ENCODE measurements at places on chromosomes 1 and 21.

- no peak for DNase-seq
Observed at GRCh38 chr1:111249960-111250359, 22.4 kb downstream of the CHI3L2 start.

GRCh38 chr1:85343612-85344255 is 67.3 kb upstream of the BCL10 start:
- no peak for DNase-seq

GRCh38 chr1:75980972-75981897 is 49.0 kb upstream of the ASB17 start:
- peak; percentile 21 for DNase-seq

DNA sequence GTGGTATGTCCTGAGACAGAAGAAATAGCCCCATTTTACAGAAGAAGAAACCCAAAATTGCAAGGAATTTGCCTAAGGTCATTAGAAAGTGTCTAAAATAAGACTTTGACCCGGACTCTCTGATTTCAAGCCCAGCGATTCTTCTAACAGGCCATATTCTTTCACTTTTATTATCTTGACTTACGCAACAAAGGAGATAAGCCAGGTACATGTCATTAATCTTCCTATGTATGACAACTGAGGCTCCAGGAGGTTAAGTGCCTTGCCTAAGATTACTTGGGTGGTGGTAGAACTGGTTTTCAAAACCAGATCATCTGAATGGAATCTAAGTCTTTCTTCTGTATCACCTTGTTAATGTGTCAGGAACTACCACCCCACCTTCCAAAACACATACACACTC is 124.3 kb downstream of the PBX1 start:
- DNase-seq, result no peak

- DNase-seq, result no peak
Observed at GRCh38 chr1:240794046-240794843, 182.3 kb upstream of the GREM2 start.

DNA sequence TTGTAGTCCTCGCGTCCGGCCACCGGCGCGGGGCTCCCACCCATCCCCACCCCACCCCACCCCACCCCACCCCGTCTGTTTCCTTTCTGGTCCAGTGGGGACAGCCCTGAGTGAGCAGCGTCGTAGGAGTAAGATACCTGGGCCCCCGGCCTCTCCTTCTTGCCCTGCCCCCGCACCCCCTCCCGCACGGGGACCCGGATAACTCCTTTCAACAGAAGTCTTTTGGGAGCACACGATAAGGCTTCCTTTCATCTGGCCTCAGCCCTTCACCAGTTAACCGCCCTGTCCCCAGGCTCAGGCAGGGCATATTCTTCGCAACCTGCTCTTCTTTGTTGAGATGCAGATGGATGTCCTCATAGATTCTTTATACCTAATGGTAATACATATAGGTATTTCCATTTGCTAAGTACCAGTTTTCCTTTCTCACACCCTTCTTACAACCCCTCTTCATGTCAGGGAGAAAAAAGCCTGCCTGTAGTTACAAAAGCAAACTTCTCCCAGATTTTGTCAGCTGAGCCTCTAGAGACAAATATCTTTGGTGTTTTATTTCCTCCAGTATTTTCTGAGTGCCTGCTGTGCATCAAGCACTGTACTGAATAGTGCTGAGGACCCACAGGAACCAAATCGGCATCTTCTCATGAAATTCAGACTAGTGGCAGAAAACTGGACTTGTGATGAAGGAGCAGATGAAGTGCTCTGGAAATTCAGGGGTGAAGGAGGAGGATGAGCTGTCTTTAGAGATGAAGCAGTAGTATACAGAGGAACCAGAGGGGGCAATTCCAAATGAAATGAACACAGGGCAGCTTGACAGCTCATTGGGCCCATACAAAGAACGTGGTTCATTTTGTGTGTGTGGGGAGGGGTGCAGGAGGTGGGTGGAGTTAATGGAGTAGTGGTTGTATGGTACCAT is 33.6 kb downstream of the SLC2A1 start:
- no peak for DNase-seq

DNA sequence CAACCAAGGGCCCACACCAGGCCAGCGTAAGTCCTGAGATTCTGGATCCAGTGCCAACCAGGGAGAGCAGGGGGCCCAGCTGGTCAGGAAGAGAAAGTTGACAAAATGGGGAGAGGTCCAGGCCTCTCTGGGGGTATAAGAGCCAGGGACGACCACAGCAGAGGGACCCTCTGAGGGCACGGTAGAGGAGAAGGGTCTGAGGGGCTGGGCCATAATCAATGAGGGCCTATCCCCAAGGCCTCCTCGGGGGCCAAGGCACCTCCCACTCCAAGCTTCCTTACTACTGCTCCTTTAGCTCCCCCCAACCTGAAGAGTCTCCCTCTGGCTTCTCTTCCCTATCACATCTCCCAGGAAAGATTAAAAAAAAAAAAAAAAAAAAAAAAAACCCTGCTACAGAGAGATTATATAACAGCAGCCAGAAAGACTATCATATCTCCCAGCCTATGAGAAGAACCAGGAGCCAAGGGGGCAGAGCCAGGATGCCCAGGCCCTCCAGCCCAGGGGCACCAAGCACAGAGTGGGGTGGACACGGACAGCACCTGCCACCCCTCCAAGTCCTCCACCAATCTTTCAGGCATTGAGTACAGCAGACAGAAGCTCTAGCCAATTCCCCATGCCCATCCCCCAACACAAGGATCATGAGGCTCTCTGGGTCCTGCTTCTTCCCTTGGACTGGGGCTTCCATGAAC is 2.7 kb downstream of the MEF2D start:
- no peak for DNase-seq

- no peak for DNase-seq
Observed at GRCh38 chr1:234512451-234512861, 33.5 kb upstream of the TARBP1 start.

DNA sequence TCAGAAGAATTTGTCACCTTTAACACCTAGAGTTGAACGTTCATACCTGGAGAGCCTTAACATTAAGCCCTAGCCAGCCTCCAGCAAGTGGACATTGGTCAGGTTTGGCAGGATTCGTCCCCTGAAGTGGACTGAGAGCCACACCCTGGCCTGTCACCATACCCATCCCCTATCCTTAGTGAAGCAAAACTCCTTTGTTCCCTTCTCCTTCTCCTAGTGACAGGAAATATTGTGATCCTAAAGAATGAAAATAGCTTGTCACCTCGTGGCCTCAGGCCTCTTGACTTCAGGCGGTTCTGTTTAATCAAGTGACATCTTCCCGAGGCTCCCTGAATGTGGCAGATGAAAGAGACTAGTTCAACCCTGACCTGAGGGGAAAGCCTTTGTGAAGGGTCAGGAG is 52.3 kb downstream of the UBE4B start:
- no peak for DNase-seq

DNA sequence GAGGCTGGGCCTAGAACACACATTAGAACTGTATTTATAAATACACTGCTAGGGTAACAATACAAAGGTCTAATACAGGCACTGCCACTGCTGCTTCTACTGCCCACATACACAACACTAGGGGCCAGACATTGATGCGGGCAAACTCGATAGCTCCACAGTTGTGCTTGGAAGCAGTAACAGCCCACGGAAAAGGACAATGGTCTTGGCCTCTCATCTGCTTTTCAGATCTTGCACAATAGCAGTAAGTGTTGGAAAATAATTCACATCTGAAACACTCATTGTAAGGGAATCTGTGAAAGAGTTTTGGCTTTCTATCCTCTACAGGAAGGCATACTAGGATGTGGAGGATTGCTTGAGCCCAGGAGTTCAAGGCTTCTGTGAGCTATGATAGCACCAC is 6.9 kb upstream of the SPOCD1 start:
- DNase-seq, result no peak

DNA sequence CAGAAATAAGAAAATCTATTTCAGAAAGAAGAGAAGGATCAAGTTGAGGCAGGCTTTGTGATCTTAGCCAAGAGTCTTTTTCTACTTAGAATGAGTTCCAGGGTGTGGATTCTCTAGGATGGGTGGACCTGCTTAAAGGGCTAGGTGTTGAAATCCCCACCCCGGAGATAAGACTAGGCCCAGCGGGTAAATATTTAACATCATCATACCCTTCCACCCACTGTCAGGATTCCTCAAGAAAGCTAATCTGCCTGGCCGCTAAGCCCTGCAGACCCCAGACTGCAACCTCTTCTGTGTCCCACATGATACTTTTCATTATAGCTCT is 5.8 kb downstream of the IGSF9 start:
- DNase-seq, result no peak

GRCh38 chr1:157948312-157949073 is 45.0 kb upstream of the KIRREL1 start:
- no peak for DNase-seq
